Activated T-helper 1 cell treated with anti-CD3 and anti-CD28 coated beads, Interleukin-2, amount 50 U/mL, for 16 hours (primary cell): ENCODE measurements at places on chromosomes 7 and 10.

GRCh38 chr7:91326516-91327199, 62.4 kb downstream of the FZD1 start:
- DNase-seq = no peak

- no peak for DNase-seq
Observed at GRCh38 chr10:70752571-70752970, 32.6 kb downstream of the TBATA start.

- DNase-seq = no peak
Observed at GRCh38 chr7:68697796-68698280, 900.4 kb upstream of the AUTS2 start.

- no peak for DNase-seq
Observed at GRCh38 chr7:26149391-26149977, 2.5 kb upstream of the NFE2L3 start.

DNA sequence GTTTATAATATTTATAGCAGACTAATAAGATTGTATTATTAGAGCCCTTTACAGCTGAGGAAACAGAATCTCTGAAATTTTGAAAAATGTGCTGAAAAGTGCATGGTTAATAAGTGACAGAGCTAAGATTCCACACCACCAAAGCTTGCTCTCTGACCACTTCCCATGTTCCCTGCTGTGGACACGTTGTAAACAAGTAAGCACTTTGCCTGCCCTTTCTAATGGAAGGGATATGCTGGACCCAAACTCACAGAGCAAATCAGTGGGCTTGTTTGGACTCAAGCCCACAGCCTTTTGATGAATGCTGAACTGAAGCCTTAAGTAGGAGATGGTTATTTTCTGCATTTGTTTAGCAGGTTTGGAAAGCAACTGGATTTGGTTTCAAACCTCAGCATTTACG, 214.0 kb upstream of the TMEM72 start:
- no peak for DNase-seq

DNA sequence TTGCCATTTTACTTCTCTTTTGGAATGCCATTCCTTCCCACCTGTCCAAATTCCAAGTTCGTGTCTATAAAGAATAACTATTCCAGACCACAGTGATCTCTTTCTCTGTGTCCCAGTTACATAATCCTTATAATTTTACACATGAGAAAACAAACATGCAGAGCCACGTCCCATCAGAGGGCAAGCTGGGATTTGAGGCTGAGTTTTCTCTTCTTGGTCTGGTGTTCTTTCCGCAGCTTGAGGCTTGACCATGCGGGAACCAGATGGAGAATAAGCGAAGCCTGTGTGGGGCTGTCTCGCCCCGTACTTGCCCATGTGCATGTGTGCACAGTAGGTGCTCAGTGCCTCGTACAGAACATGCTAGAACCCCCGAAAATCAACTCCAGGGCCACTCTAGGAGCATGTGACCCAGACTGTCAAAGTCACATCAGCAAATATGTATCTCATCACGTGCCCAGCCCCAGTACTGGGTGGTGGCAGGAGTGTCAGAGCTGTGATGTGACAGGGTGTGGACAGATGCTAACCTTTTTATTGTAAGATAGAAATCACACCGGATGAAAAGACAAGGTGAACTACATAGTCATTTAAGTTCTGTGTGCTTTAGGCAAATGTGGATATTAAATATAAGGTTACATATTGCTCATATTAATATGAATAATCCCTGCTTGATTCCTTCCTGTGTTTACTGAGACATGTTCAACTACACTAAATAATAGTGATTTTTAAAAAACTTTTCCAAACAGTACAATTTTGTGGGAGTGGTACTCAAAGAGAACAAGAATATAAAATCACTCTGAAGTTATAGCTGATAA, 3.2 kb downstream of the INSIG1 start:
- no peak for DNase-seq

DNA sequence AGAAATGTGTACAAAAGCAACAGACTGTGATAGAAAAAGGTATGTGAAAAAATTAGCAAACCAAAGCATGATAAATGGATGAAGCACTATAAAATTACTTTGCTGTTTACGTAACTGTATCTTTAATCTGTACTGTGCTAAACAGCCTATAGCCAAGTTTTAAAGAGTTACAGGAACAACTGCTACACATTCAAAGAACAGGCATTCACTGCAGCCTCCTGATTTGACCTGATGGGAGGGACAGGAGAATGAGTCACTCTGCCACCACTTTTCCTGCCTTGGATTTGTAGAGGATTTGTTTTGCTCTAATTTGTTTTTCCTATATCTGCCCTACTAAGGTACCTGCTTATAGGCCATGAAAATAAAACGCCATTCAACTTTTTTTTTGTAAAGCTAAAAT, 116.1 kb downstream of the FANK1 start:
- no peak for DNase-seq

- no peak for DNase-seq
Observed at GRCh38 chr7:142409471-142409870, 151.6 kb upstream of the PRSS58 start.

- no peak for DNase-seq
Observed at GRCh38 chr7:106536079-106536478, 124.9 kb downstream of the CCDC71L start.

GRCh38 chr7:28061824-28062196, 118.8 kb downstream of the JAZF1 start:
- DNase-seq = no peak

DNA sequence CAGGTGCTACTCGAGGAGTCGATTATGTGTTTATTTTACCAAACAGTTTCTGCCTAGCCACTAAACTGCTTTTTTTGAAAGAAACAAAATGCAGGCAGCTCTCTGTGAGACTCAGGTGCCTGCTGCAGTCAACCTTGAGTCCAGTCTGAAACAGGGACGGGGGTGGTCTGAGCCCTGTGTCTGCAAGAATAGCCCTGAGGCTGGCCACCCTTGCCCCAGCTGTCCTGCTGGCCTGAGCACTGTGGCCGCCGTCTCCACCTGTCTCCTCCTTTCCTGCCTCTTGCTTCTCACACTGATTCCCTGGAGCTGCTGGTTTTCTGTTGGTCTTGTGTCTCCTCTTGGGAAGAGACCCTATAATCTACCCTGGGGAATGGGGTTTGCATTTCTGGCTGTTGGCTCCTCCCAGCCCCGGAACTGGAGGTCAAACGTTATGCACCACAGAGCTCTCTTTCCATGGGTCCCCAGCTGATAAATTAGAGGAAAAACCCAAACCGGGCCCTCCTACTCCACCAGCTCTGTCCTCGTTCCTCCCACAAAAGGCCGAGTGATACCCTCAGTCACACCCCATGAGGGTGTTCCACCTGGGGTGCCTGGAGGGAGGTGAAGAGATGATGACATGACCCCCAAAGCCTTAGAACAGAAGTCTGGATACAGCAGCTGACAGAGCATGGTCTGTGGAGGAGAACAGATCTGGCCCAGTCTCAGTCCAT, 15.0 kb upstream of the SLC18A3 start:
- DNase-seq = no peak

DNA sequence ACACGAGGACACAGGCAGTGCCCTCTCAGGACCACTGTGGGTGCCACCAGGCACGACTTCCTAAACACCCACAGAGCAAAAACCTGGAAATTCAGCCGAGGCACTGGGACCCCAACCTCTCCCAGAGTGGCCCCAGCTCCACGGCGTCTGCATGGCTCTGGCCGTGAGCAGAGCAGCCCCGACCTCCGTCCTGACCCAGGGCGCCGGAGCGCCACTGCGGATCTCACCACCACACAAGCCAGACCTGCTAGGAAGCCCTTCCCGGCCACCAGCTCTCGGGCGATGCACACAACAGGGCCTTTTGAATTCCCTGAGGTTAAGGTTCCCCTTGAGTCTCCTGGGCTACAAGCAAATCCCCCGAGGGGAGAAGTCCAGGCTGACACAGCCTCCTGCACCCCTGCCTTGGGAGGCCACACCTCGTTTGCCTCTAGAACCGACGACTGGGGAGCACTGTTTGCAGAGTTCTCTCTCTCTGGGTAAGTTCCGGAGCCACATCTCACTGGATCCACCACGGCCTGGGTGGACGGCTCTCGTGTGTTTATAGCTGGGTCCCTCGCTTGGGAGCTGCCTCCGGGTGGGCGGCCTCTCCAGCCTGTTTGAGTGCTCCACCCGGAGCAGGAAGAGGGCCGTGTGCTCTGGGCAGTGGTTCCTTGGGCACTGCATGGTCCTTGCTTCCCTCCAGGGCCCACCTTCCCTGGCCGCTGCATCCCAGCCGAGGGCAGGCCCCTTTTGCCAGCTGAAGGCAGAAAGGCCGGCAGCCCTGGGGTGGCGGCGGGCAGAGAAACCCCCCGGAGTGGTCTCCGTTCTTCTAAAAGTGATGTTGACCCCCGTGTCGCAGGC, 15.5 kb upstream of the PSMG3 start:
- DNase-seq = no peak

DNA sequence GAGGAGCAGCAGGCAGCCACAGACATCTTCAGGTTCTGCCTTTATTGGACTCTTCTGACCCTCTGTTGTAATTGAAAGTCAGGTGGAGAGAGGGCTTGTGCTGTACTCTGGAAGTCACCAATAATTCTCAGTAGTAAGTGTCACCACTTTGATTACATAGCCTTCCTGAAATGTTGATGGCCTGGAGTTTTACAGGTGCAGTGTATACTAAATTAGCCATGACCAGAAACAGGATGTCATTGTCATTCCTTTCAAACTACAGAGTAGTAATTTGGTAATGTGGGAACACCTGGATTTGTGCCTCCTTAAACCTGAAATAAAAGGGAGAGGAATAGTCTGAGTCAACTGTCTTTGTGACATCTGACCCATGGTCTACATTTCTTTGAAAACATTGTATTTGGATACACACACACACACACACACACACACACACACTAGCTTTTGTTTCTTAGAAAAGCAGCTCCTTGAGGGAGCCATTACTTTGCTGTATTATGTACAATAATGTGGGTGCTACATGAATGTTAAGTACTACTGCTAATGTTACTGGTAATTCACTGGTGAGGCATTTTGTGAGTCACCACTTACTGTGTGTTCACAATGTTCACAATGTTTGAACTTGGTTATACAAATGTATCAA, 19.6 kb downstream of the ARL4A start:
- no peak for DNase-seq
